Left forelimb (tissue), 1 donor: ENCODE measurements at places on chromosomes 7 and 10.

DNA sequence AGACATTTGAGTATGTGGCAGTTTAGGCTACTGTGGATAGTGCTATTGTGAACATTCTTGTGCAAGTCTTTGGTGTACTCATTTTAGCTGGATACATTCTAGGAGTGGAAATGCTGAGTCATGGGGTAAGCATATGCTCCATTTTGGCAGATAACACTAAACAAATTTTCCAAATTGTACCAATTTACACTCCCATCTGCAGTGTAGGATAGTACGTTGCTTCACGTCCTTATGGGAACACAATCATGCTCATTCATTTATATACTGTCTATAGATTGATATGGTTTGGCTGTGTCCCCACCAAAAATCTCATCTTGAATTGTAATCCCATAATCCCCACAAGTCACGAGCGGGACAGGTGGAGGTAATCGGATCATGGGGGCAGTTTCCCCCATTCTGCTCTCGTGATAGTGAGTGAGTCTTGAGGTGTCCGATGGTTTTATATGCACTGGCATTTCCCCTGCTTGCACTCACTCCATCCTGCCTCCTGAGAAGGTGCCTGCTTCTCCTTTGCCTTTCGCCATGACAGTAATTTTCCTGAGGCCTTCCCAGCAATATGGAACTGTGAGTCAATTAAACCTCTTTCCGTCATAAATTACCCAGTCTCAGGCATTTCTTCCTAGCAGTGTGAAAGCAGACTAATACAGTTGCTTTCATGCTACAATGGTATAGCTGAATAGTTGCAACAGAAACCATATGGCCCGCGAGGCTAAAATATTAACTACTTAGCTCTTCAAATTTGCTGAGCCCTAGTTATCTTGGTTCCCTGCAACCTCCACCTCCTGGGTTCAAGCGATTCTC, 25.6 kb downstream of the RNF216 start:
- DNase-seq, result no peak

- no peak for DNase-seq
Measured at GRCh38 chr7:21938463-21938862, 7.2 kb downstream of the CDCA7L start.

DNA sequence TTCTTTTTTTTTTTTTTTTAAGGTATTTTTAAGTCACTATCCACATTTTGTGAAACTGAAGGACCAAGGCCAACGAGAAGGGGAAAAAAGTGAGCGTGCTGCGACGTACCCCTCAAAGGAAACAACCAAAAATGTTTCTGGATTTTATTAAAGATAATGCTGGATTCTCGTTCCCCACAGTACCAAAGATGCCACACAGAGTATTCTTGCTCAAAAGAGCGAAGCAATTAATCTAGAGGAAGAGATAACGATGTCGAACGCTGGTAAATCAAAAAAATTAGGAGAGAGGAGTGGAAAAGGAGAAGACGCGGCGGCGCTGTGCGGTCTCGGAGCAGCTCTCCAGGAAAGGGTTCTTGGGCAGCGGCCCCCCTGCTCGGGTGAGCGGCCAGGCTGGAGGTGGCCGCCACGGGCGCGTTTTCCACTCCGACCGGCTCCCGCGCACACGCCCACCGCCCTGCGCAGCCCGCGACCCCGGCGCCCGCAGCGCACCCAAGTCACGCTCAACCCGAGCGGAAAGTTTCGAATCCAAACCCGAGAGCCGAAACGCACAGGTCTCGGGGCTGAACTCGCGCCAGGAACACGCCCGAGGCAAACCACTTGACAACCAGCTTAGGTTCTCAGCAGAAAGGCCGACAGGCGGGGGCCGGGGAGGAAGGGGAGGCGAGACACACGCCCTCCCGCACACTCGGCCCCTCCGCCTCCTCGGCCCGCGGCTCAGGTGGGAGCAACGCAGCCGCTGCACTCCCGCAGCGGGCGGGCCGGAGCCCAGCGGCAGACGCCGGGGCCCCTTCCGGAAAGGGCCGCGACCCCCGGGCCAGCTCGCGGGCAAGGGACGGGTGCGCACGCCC, 989 bp downstream of the SRPK2 start:
- DNase-seq, result peak; percentile 70

- DNase-seq, result no peak
Measured at GRCh38 chr7:50615519-50616080, 50.4 kb upstream of the DDC start.

DNA sequence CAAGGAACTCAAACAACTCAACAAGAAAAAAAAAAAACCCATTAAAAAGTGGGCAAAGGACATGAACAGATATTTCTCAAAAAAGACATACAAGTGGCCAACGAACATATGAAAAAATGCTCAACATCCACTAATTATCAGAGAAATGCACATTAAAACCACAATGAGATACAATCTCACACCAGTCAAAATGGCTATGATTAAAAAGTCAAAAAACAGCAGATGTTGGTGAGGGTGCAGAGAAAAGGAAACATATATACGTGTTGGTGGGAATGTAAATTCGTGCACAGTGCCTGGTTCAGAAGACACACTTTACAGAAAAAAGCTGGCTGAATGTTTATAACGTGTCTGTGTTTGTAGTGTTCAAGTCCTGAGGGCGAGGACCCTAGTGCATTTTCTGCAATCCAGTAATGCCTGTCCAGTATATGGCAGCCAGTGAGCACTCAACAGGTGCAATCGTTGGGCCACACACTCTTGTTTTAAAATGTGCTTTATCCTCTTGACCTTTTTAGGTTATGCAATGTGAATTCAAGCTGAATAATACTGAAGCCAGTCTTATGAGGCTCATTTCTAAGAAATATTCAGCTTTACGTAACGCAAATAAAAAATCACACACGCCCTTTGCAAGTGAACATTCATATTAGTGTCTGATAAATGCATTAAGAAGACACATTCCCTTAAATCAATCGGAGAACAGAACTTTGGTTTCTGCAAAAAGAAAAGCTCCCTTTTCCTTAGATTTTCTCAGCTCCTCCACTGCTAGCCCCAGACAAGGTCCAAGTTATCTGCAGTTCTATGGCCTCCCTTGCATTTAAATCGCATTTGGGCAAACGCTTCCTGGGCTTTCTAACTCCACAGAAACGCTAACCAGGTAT, 813 bp upstream of the MTURN start:
- no peak for DNase-seq

- DNase-seq, result no peak
Measured at GRCh38 chr7:25951414-25952260, 200.4 kb upstream of the NFE2L3 start.

DNA sequence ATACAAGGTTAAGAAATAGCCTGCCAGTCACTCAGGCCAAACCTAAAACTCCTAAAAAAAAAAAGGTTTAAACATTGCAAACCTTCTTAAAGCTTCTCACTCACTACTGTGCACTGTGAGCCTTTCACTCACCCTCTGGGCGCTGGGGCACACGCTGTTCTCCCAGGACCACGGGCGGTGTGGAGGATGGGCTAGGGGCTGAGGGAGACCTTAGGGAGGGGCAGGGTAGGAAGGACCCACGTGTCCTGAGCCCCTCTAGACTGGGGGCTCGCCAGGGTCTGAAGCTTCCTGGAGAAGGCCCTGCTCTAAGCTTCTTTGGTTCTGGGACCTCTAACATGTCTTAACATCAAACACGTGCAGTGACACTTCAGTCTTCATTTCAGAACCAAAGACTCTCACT, 569.8 kb downstream of the DNAJB6 start:
- DNase-seq, result no peak

GRCh38 chr7:148107443-148108127, 483.0 kb upstream of the C7orf33 start:
- no peak for DNase-seq

GRCh38 chr10:109386921-109387320, 536.4 kb downstream of the XPNPEP1 start:
- no peak for DNase-seq

DNA sequence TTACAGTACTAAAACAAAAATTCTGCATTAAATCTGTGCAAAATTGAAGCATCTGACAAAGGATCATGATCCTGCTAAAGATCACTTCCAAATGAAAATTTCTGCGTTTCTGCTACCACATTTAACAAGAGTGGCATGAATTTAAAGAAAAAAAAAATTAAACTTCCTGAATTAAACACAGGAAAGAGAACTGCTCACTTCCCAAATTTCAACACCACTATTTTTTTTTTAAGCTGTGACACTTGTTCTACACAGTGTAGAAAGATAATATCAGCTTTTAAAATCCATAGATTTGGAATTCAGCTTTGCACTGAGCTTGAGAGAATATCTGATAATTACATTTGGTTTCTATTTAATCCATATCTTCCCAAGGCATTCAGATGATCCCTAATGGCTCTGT, 73.6 kb downstream of the EPC1 start:
- no peak for DNase-seq

- DNase-seq, result no peak
Measured at GRCh38 chr10:115045499-115045898, 47.7 kb upstream of the ATRNL1 start.

DNA sequence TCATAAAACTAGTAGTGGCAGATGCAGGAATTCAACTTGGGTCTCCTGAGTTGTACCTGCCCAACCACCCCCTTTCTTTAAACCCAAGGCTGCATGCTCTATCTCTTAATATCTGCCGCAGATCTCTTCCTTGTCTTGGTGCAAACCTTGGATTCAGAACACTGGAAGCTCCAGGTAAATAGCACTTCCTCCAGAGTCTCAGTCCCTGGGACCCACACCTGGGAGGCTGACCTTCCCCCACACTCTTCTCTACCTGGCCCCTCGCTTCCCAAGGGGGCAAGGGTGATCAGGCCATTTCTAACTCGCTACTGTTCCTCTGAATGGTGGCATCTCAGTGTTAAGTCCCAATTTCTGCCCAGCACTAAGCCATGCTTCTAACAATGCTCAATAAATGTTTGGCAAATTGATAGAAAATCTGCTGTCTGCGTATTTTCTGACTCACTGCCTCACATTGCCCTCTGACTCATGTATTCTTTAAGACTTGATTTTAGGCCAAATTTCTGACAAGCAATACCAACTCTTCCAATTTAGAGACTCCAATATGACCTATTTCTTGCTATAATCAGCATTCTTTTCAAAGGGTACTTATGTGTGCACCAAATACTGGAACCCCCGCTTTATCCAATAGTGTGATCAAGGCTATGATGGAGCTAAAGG, 68.0 kb upstream of the PPP1R3C start:
- DNase-seq, result no peak

GRCh38 chr7:128422842-128423241, 13.1 kb upstream of the IMPDH1 start:
- peak; percentile 59 for DNase-seq

- no peak for DNase-seq
Measured at GRCh38 chr7:74269757-74270277, 15.6 kb upstream of the RFC2 start.

GRCh38 chr7:120991161-120991560, 2.6 kb downstream of the CPED1 start:
- DNase-seq, result no peak

DNA sequence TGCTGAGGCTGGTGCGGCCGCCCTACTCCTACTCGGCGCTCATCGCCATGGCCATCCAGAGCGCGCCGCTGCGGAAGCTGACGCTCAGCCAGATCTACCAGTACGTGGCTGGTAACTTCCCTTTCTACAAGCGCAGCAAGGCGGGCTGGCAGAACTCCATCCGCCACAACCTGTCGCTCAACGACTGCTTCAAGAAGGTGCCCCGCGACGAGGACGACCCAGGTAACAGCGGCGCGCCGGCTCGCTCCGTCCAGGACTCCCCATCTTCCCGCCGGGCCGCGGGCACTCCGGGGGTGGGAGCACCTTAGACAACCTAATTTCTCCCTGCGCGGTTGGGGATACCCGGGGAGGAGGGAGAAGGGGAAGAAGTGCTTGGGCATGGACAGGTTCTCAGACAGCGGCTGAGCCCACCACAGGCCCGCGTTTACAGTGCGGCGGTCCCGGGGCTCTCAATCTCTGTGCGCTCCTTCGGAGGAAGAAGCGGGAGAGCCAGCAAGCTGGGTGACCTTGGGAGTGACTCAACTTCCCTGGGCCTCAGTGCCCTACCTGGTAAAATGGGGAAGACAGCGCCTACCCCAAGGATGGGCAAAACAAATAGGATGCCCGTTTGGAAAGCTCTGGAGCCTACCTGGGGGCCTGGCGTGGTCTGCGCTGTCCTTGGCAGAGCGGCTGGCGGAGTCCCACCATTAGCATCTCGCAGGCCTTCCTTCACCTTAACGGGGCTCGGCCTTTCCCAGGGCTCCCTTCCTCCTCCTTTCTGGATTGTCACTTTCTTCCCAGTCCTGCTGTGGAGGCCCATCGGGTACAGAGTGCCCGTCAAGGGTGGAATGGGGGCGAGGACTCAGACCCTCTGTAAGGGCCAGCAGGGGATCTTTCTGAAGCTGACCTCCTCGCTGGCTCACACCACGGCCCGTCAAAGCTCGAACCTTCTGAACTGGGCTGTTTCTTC, 852 bp downstream of the FOXI2 start:
- no peak for DNase-seq

- DNase-seq, result no peak
Measured at GRCh38 chr10:108374991-108375390, 1210.5 kb upstream of the SORCS1 start.

GRCh38 chr7:32921896-32922295, 30.3 kb upstream of the KBTBD2 start:
- DNase-seq, result no peak

GRCh38 chr7:14899030-14899429, 3.5 kb downstream of the DGKB start:
- DNase-seq, result no peak

DNA sequence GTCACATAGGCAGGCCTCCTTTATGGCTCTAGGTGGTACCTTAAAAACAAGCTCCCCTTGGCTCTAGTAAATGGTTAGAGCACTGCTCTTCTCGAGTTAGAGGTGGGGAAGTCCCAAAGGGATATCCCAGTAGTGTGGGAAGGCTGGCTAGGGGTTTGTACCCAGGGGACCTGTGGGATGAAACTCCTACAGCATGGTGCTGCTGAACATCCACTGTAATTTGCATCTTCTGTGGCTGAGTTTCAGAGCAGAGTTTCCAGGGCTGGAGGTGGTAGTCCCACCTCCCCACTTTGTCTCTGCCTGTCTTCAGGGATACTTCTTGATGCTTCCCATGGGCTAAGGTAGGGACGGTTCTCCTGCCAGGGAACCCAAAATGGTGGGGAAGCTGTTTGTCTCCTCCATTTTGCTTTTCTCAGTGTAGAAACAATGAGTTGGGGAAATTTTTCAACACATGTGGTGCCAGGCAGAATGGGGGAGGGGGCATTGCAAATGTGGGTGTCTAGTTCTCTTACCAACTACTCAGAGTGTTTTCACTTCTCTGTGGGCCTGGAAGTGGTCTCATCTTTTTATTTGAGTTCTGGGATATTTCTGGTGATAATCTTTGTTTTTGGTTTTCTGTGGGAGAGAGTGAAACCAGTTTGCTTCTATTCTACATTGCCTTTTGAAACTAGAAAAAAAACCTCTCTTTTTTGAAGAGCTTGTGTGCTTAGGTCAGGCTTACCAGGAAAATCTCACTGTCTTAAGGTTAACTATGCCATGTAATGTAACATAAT, 36.3 kb downstream of the SCART1 start:
- DNase-seq, result no peak

DNA sequence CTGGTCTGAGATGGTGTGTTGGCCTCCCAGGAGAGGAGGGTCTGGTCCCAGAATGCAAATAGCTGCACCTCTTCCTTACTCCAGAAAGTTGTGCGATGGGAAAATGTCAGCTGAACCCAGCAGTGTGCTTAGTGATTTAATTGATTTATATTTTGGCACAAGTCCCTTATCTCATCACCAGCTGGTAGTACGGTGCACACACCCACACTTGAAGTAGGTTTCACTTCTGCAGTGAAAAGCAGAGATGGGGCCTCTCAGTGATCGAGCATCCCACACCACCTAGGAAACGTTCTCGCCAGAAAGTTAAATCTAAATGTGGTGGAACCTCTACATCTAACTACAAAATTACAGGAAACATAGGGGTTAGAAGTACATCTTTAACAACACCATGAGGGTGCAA, 80.4 kb downstream of the UBE3C start:
- DNase-seq, result no peak

GRCh38 chr7:106864298-106865081, 592 bp upstream of the PIK3CG start:
- no peak for DNase-seq
